Lower lobe of right lung (tissue), 2 donors: ENCODE measurements at places on chromosomes 7 and 10.
A peak's percentile ranks its signal among the peaks of the same experiment; 100 is the strongest.

DNA sequence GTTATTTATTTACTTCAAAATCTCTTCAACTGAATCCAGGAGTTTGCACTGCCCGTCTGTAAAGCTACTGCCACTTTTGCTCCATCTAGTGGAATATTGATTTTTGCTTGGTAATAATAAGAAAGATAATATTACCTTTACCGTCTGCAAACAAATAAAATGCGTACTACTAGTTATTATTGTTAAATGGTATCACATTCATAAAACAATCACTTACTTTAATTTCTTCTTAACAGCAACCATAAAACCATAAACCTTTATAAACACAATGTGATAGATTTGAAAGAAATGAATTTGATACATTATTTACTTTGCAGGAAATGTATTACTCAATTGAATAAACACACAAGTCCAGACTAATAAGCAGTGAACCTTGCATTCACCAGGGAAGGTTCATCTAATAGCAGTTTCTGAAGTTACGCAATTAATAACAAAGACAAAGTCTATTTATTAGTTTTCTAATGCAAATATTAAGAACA lies 6.4 kb downstream of the AGMO start:
- DNase-seq: no peak
- H3K27ac ChIP-seq: no peak overlapping the region
- H3K27me3 ChIP-seq: no peaks in the 10 kb centered on the region
- H3K36me3 ChIP-seq: no peaks in the 10 kb centered on the region

GRCh38 chr10:29508554-29509244 lies 126.1 kb downstream of the SVIL start:
- no peaks in the 10 kb centered on the region for H3K4me1 ChIP-seq
- no peak overlapping the region for H3K4me3 ChIP-seq
- no peaks in the 10 kb centered on the region for H3K27me3 ChIP-seq
- H3K27ac ChIP-seq: no peak overlapping the region
- H3K36me3 ChIP-seq: peaks cover 43% of the 10 kb centered on the region

- H3K4me1 ChIP-seq: peaks cover 8% of the 10 kb centered on the region
- DNase-seq: no peak
- no peak overlapping the region for H3K27ac ChIP-seq
- no peaks in the 10 kb centered on the region for H3K27me3 ChIP-seq
Measured at GRCh38 chr10:58435297-58435985, 50.2 kb downstream of the TFAM start.

- H3K36me3 ChIP-seq: peaks cover 5% of the 10 kb centered on the region
- H3K4me1 ChIP-seq: no peaks in the 10 kb centered on the region
- H3K27me3 ChIP-seq: no peaks in the 10 kb centered on the region
- no peak overlapping the region for H3K4me3 ChIP-seq
Measured at GRCh38 chr10:32481606-32482005, 35.7 kb downstream of the CCDC7 start.

- no peaks in the 10 kb centered on the region for H3K27me3 ChIP-seq
- no peak overlapping the region for H3K27ac ChIP-seq
- H3K4me3 ChIP-seq: no peak overlapping the region
- H3K36me3 ChIP-seq: peaks cover 12% of the 10 kb centered on the region
Measured at GRCh38 chr10:21661935-21662334, 127.9 kb downstream of the MLLT10 start.

GRCh38 chr10:80538481-80539185 lies 931 bp downstream of the SH2D4B start:
- H3K4me1 ChIP-seq: peaks cover 19% of the 10 kb centered on the region
- no peak for DNase-seq
- no peaks in the 10 kb centered on the region for H3K27me3 ChIP-seq
- H3K36me3 ChIP-seq: no peaks in the 10 kb centered on the region

DNA sequence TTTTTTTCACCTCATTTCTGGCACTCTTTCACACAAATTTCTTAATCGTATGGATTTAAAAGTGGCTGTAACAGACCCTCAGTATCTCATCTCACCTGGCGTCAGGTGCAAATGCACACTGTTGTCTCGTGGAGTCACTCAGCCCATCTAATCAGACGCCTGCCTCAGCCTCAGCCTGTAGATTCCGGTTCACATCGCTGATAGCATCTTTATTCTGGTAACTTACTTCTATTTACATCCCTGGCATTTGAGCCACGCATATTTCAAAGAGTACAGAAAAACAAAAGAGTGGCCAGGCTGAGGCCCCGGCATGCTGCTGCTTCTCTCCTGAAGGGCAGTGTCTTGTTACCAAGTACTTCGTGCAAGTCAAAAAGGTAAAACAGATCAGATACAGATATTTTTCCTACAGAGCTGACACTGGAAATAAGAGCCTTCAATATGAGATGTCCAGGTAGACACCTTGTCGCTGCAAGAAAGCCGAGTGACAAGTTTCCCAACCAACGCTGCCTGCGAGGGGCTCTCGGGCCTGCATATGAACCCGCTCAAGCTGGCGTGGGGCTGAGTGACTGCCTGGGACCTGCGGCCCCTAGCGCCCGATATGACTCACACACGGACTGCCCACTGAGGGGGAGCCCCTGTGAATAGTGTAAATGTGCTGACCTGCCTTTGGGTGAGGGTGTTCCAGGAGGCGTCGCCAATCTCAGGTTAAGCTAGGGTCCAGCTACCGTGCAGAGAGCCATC lies 4.3 kb downstream of the VIPR2 start:
- H3K4me1 ChIP-seq: peaks cover 12% of the 10 kb centered on the region
- DNase-seq: no peak
- no peaks in the 10 kb centered on the region for H3K36me3 ChIP-seq
- no peak overlapping the region for H3K4me3 ChIP-seq

- H3K36me3 ChIP-seq: no peaks in the 10 kb centered on the region
- no peaks in the 10 kb centered on the region for H3K27me3 ChIP-seq
- H3K27ac ChIP-seq: no peak overlapping the region
- H3K4me3 ChIP-seq: no peak overlapping the region
- no peak for DNase-seq
- no peaks in the 10 kb centered on the region for H3K4me1 ChIP-seq
Measured at GRCh38 chr7:66466081-66466600, 162.5 kb upstream of the KCTD7 start.

DNA sequence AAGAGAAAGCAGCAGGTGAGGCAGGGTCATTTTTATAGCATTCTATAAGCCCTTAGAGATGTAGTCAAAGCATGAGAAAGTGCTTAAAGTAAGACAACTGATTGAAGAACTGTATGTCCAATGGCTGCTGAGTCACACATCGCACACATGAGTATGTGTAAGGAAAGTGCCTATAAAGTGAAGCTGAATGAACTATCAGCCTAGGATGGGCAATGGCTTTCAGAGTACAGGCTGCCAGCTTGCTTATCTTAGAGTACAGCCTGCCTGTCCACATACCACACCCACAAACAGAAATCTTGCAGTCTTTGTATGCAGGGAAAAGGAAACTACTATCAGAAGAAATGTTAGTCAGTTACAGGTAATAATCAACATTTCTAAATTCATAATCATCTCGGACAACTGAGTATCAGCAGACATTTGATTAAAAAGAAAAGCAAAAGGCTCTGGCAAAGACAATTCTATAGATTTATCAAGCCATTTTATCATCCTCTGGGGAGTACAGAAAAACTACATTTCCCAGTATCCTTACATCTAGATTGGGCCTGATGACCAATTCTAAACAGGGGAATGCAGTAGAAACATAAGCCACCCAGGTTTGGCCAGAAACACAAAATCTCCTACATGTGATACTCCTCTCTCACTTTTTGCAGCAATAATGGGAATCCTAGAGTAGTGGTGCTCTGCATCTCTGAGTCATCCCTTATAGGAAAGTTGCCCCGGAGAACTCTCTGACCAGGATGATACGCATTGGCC lies 16.2 kb upstream of the EPHB6 start:
- H3K27me3 ChIP-seq: no peaks in the 10 kb centered on the region
- H3K4me3 ChIP-seq: no peak overlapping the region
- DNase-seq: no peak

GRCh38 chr7:66371096-66371824 lies 166.1 kb downstream of the TPST1 start:
- no peaks in the 10 kb centered on the region for H3K4me1 ChIP-seq
- H3K27me3 ChIP-seq: no peaks in the 10 kb centered on the region
- DNase-seq: no peak
- H3K27ac ChIP-seq: no peak overlapping the region
- H3K36me3 ChIP-seq: no peaks in the 10 kb centered on the region

DNA sequence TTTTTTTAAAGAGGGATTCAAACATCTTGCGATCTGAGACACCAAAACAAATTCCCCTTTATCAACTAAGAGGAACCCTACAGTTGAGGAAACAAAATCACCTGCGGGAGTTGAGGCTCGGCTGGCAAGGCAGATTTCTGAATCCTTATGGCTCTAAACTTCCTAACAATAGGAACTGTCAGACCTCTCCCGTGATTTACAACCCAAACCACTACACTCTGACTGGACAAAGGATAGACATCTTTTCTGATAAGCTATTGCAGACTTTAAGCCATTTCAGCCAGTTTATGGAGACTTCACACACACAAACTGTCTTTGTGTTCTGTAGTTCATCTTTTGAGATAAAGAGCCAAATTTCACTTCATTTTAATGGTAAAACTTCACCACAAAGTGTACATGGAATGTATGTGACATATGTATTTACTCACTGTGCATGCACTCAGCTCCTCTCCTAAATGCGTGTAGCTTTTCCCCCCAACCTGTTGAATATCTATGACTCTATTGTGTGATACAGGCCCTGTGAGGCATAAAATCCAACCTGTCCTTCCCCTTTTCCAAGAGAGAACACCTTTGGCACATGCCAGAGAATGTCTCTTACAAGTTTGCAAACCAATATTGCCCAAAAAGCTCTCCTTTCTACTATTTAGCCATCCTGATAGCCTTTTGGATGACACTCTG lies 15.4 kb upstream of the TSPAN13 start:
- peaks cover 6% of the 10 kb centered on the region for H3K4me1 ChIP-seq
- no peak overlapping the region for H3K27ac ChIP-seq
- DNase-seq: no peak
- H3K4me3 ChIP-seq: no peak overlapping the region

GRCh38 chr10:49798275-49798674 lies 36.2 kb upstream of the OGDHL start:
- no peaks in the 10 kb centered on the region for H3K4me1 ChIP-seq
- no peak overlapping the region for H3K27ac ChIP-seq
- no peaks in the 10 kb centered on the region for H3K27me3 ChIP-seq
- H3K4me3 ChIP-seq: no peak overlapping the region

DNA sequence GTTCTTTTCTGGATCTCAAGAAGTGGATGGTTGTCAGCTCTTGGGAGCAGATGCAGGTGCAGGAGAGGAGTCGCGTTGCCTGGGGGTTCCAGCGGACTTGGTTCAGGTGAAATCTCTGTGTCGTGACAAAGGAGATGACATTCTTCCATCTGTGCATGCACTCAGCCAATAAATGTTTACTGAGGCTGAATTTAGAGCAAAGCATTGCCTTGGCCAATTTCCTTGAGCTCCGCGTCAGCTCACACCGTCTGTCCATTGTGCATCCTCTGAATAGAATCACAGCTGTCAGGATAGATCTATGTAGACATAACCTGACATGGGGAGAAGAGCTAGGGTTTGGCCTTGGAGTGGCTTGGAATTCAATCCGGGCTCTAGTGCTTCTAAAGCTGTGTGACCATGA lies 343.7 kb downstream of the GLRX3 start:
- H3K27ac ChIP-seq: no peak overlapping the region
- H3K4me1 ChIP-seq: no peaks in the 10 kb centered on the region
- DNase-seq: no peak
- no peaks in the 10 kb centered on the region for H3K36me3 ChIP-seq
- no peaks in the 10 kb centered on the region for H3K27me3 ChIP-seq

- H3K36me3 ChIP-seq: no peaks in the 10 kb centered on the region
- H3K4me1 ChIP-seq: peaks cover 6% of the 10 kb centered on the region
- peak overlapping the region; percentile 18 for H3K27ac ChIP-seq
- no peak overlapping the region for H3K4me3 ChIP-seq
- no peaks in the 10 kb centered on the region for H3K27me3 ChIP-seq
Measured at GRCh38 chr10:3963191-3963673, 178.2 kb upstream of the KLF6 start.
